ENCODE measurements at places on chromosomes 1 and 21.
A peak's percentile ranks its signal among the peaks of the same experiment; 100 is the strongest.

GRCh38 chr1:92459871-92460320 is 26.8 kb downstream of the GFI1 start:
- no peak for DNase-seq

DNA sequence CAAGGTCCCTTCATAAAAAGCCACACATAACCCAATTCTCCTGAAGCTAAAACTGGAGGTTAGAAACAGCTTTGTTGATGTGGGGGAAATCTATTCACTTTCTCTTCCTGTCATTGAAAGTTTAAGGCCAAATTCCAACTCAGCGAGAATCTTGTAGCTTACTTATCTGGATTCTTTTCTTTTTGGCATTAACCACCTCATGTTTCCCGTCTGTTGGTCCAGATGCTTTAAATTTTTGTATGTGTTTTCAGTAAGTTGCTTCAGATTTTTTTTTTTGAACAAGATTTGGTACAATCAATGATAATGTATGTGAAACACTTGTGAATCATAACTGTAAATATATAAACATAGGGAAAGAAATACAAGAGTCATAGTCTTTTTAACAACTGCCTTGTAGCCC is 33.7 kb upstream of the NEK7 start:
- no peak for DNase-seq

DNA sequence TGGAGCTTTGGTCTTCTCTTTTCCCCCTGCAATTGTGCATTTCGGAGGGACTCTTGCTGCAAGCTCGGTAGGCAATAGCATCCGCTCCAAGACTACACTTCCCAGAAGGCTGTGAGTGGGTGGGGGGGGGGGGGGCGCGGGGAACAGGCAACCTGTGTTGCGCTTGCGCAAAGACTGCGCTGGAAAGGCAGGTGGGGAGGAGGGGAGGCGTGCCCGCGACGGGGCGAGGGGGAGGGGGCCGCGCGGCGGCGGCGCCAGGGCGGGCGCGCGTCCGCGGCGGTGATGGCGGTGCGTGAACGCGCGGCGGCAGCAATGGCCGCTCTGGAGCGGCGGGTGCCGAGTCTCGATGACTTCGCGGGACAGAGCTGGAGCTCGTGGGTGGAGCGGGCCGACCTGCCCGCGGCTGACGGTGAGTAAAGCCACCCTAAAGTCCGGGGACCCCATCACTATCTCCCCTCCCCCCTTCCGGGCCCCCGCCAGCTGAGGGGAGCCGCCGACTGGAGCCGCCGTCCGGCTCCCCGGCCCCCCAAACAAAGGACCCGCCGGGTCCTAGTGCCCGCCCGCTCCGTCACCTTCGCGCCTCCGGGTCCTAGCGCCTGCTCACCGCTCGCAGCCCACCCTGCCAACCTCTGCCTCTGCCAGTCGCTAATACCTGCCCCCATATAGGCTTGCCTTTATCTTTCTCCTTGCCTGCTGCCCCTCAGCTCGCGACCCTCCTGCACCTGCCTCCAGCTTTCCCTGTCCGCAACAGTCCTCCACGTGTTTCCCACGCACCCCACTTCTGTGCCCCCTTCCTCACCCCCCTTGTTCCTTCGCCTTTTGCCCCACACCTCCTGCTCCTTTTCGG is at the start of gene ATXN7L2:
TSS of gene ATXN7L2 (plus strand) at position 234 of the 847 bp plus-strand sequence. CDS start at position 283, 49 bp downstream.
- peak; percentile 47 for DNase-seq

- no peak for DNase-seq
Measured at GRCh38 chr1:90114521-90115141, 119.7 kb downstream of the ZNF326 start.

GRCh38 chr1:181120924-181121323 is 32.4 kb downstream of the IER5 start:
- DNase-seq: no peak

DNA sequence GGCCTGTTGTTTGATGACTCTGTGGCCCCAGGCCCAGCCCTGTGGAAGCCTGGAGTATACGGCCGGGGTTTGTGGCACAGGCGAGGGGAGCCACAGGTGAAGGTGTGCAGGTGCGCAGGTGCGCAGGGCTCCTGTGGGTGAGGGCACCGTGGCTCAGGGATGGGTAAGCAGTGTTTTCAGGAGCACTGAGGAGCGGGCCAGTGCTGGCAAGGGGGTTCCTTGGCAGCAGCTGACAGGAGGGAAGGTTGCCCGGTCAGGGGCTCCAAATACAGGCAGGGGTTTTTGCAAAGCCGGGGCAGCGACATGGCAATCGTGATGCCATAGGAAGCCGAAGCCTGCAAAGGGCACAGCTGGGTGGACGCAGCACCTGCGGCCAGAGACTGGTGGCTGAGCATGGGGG is 20.7 kb downstream of the AGPAT3 start:
- no peak for DNase-seq

- no peak for DNase-seq
Measured at GRCh38 chr1:84504580-84505492, 1.4 kb upstream of the SPATA1 start.

DNA sequence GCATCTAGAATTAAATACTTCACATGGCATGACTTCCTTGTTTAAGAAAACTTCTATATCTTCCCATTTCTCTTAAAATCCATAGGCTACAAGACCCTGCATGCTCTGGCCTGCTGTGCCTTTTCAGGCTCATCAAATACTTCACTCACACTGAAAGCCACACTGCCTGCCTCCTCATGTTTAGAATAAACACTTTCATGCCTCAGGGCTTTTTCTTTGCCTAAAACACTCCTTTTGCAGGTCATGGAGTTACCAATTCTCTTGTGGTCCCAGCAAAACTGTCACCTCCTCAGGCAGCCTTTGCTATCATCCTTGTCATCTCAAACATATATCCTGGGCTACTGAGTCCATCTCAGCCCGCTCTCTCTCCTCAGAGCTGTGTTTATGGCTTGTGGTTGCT is 5.5 kb downstream of the SGIP1 start:
- no peak for DNase-seq

GRCh38 chr1:232709386-232709785 is 79.5 kb upstream of the SIPA1L2 start:
- no peak for DNase-seq

GRCh38 chr1:48876330-48876785 is 99.7 kb upstream of the BEND5 start:
- no peak for DNase-seq

DNA sequence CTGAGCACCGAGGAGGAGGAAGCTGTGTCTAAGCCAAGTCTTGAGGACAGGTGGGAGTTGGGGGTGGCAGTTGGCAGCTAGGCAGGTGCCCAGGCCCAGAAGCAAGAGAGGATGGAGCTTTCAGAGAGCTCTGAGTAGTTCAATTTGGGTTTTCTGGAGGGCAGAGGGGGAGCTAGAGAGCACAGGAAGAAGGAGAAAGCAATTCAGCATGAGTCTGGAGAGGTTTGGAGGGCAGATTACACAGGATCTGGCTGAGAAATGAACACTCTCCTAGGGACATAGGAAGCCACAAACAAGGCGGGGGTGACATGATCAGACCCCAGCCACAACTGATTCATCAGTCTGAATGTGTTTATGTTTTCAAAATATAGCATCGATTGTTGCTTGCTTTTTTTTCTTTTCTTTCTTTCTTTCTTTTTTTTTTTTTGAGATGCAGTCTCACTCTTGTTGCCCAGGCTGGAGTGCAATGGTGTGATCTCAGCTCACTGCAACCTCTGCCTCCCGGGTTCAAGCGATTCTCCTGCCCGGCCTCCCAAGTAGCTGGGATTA is 23.8 kb downstream of the PTPRF start:
- DNase-seq: no peak

DNA sequence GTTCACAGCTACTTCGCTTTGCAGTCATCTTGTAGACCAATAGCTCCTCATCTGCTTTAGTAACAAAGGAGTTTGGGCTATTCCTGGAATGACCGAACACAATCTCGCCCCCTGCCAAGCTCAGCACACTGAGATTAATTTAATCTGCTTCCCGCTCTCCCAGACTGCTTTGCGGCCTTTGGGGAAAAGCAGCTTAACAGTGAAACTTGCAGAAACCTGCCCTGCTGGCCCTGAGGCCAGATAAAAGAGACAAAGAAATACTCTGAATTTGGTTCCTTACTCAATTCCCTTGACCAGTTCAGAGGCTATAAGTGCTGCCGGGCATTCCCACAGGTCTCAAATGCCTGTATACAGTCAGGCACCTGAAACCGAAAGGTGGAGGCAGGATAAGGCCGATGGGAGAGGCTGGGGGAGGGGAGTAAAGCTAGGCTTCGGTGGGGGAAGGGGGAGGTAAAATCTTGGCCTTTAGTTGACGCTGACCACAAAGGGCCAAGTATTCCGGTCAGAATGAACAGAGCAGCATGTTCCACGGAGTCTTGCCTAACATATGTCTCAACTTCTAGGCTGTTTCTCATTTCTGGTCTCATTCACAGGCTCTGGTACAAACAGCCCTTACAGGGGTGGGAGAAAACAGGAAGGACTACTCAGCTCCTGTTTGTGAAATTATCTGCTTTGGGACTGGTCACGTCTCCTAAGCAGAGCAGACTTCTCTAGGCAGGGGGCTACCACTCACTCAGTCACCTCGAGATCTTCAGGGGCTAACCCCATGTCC is 17.7 kb upstream of the A3GALT2 start:
- no peak for DNase-seq

GRCh38 chr1:213332491-213332890 is 281.4 kb downstream of the RPS6KC1 start:
- no peak for DNase-seq

DNA sequence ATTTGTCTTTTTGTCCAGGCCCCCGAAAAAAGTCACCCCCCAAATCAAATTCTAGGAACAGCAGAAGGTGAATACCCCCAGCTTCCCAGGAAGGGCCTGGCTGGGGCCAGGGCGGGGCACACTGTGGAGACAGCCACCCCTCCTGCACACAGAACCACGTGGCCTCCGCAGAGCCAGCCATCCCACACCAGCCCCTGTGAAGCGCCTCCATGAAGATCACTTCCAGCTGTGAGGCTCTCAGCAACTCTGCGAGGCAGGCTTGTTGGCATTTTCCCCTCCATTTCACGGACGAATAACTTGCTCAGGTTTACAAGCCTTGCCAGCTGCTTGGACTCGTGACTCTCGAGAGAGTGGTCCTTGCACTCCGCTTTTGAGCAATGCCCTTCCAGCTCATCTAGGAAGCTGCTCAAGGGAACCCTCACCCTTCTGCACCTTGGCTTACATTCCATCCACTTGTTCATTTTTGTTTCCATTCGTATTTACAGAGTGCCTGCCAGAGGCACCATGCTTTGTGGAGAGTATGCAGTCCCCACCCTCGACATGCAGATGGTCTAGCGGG is 48.2 kb downstream of the SYT6 start:
- no peak for DNase-seq

DNA sequence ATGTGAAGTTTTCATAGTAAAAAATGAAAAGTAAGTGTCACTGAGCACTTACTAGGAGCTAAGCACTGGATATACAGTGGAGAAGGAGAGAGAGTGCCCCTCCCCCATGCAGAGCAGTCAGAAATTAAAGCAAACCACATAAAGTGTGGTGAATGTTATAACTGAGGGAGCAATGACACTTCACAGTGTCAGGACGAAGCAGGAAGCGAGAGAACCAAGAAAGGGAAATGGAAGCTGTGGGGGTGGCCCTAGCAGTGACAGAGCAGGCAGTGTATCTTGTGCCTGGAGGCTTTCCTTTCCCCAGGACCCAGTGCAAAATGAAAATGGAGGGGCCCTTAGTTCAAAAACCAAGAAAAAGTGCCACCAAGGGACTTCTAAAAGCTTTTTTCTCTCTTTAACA is 21.5 kb upstream of the RCAN3 start:
- no peak for DNase-seq

DNA sequence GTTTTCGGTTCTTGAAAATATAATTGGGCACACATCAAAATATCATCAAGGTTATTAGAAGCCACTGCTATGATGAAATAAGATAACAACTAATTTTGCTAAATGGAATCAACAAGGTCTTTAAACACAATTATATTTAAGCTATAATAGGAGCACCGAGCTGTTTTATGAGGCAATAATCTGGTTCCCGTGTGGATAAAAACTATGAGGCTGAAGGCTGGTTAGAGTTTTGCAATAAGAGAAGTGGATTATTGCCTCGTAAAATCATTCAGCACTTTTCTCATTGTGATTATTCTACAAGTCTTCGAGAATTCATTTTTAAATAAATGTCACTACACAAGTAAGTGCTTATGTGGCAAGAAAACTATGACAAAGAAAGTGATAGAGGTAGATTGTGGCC is 975.7 kb upstream of the ADGRL2 start:
- no peak for DNase-seq

DNA sequence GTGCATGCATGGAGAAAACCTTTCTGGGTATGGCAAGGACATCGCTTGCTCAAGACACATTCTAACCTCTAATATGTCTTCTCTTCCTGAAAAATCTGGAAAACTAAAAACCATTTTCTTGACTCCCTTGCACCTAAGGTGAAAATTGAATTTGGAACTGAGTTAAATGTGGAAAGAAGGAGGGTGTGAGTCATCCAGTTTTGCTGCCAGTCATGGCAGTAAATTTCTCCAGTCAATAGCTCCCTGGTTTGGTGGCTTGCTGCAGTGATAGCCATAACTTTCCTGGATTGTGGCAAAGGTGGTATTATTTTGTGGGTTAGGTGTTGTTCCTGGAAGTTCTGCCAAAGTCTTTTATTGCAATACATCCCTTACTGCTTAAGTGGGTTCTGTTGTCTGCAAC is 2.5 kb downstream of the ZCCHC17 start:
- DNase-seq: no peak

DNA sequence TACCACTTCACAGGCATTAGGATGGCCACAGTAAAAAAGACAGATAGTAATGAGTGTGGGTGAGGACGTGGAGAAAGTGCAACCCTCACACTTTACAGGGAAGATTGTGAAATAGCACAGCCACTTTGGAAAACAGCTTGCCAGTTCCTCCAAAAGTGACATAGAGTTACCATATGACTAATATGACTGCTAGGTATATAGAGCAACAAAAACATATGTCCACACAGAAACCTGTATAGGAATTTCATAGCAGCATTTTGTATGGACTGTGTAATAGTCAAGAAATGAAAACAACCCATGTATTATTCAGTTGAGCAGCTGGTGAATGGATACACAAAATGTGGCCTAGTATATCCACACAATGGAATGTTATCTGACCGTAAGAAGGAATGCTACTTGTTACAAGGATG is 30.4 kb upstream of the LBR start:
- no peak for DNase-seq

DNA sequence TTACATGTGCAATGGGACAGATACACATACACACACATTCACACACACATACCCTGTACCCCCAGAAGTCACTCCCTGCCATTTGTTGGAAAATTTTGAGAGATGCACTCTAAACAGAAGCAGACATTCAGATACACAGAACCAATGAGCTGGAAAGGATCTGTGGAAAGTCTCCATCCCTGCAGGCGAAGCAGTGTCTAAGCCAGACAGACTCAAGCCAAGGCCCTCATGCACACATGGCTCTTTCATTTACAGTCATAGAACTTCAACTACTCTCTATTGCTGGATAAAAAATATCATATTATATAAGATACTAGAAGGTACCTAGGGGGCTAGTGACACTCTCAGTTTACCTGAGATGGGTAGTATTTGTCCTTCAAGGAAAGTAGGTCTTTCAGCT is 7.3 kb upstream of the SEC16B start:
- DNase-seq: no peak
